SJCRH30 (cell line): ENCODE measurements at places on chromosomes 7 and 10. TPM values are rescaled to one million over a fixed set of nuclear protein-coding genes. Genes with fewer than 3 reads are reported as not detected.

The CYP3A4 gene
- not detected in 2 replicates for total RNA-seq

The SLC29A4 gene
- total RNA-seq, result 39.8 and 43.1 TPM in 2 replicates

The ASB13 gene
- total RNA-seq, result 1.2 and 1.3 TPM in 2 replicates

The ACSM6 gene
- 0.08 TPM in 1 of 2 replicates, not detected in the other for total RNA-seq

The EPDR1 gene
- 20.2 and 23.3 TPM in 2 replicates for total RNA-seq

The GALNT11 gene
- total RNA-seq, result 45.2 and 50.0 TPM in 2 replicates

The EGFR gene
- total RNA-seq, result 7.3 and 8.3 TPM in 2 replicates

The MMD2 gene
- total RNA-seq, result not detected in 2 replicates

The RBM17 gene
- 59.8 and 60.6 TPM in 2 replicates for total RNA-seq

The AGK gene
- 41.5 and 46.7 TPM in 2 replicates for total RNA-seq

The ELFN1 gene
- 1.3 and 1.7 TPM in 2 replicates for total RNA-seq

The AP5Z1 gene
- total RNA-seq, result 13.6 and 13.8 TPM in 2 replicates

The BAIAP2L1 gene
- total RNA-seq, result 20.8 and 21.7 TPM in 2 replicates

The WNT8B gene
- total RNA-seq, result not detected in 2 replicates

The AGR3 gene
- not detected in 2 replicates for total RNA-seq

The SLC16A9 gene
- 1.3 and 1.5 TPM in 2 replicates for total RNA-seq

The ZPBP gene
- total RNA-seq, result not detected in 2 replicates

The AS3MT gene
- total RNA-seq, result 13.7 and 14.8 TPM in 2 replicates

The LRIT1 gene
- not detected in 2 replicates for total RNA-seq

The SEMA3D gene
- 4.7 and 5.5 TPM in 2 replicates for total RNA-seq

The MYO1G gene
- 0.30 and 0.33 TPM in 2 replicates for total RNA-seq

The NRP1 gene
- 17.2 and 21.2 TPM in 2 replicates for total RNA-seq

The TMEM229A gene
- not detected in 2 replicates for total RNA-seq

The KCNH2 gene
- total RNA-seq, result 15.9 and 19.3 TPM in 2 replicates

The MLLT10 gene
- total RNA-seq, result 34.1 and 39.3 TPM in 2 replicates

The EPHA1 gene
- 0.32 and 1.0 TPM in 2 replicates for total RNA-seq
